CD8-positive, alpha-beta memory T cell (primary cell): ENCODE measurements at places on chromosomes 2 and 18.
A peak's percentile ranks its signal among the peaks of the same experiment; 100 is the strongest.

- DNase-seq: no peak
Measured at GRCh38 chr18:79503406-79503805, 107.7 kb downstream of the NFATC1 start.

DNA sequence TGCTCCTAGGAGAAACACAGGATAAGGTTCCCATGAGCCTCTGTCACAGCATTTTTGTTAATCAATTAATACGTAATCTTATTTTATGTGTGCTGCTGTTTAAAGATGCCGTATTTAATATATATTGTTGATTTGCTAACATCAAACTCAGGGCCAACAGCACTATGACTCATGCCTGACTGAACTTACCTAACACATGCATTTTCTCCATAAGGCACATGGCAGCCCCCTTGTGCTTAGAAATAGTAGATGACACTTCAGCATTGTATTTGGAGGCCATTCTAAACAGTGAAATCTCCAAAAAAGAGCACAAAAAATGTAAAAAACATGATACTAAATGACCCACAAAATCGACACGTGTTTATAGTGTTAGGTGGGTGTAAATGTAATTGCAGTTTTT is 314.8 kb downstream of the MYCN start:
- DNase-seq: no peak

DNA sequence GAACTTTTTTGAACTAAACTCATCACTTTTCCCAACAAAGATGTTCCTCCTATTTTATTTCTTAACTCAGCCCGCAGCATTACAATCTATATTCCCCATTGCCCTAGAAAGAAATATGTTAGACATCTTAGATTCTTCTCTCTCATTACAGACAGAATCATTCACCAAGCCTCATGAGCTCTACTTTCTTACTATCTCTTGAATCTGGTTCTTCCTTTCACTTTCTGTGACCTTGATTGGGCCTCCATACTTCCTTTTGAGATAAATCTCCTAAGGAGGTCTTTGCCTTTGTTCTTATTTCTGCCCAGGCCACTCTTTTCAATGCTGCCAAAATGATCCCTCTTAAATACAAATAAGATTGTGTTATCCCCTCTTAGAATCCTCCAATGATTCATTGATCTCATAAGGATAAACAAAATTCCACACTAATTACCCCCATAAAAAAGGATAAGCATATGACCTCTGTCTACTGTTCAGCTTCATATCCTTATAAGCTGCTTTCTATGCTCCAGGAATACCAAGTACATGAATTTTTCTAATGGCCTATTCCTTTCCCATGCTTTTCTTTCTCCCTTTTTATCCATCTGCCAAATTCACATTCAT is 400.0 kb downstream of the ARHGAP15 start:
- DNase-seq: no peak

DNA sequence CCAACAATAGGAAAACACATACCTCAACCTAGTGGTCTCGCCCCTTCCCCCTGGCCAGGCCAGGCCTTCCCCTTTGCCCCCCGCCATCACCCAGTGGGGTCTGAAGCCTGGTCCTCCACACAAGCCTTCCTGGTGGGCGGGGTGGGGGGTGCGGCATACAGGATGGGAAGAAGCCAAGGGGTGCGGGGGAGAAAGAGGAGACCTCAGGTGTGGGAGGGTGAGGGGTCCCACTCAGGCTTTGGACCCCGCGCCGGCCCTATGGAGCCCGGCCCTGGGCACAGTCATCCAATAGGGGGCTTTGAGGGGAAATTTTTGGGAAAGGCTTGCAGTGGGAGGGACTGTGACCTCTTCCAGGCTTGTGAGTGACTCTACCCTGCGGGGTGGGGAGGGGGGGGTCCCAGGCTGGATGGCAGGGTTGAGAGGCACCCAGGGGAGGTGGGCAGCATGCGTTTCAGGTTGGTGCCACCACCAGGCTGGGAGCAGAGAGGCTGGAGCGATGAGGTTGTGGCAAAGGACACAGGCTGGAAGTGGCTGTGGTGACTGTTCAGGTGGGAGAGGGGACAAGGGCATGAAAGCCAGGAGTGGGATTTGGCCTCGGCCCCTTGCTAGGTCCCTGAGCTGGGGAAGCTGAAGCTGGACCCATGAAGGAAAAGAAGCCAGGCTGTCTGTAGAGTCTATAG is 1.3 kb downstream of the SLC66A3 start:
- no peak for DNase-seq

DNA sequence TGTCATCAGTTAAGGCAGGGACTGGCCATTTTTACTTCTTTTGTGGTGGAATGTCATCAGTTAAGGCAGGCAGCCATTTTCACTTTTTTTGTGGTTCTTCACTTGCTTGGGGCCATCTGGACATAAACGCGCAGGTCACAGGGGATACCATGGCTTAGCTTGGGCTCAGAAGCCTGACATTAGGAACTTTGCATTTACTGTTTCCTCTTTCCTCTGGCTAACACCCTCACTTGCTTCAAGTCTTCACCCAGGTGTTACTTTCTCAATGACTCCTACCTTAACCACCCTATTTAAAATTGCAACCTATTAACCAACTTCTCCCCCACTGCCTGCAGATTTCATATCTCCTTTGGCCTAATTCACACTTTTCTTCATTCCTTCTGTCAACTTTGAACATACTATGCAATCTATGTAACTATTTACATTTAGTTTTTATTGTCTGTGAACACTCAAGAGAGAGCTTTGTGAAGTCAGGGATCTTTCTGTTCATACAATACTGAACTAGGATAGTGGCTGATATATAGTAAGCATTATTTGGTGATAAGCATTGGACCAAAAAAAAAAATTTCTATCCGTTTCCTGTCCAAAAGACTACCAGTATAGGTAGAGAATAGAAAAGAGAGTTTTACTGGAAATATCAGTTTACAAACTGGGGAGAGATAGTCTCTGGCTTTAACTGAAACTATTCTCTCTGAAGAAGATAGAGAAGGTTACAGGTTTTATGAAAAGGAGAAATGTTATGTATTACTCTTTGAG is 600.1 kb upstream of the ZNF804A start:
- DNase-seq: no peak

DNA sequence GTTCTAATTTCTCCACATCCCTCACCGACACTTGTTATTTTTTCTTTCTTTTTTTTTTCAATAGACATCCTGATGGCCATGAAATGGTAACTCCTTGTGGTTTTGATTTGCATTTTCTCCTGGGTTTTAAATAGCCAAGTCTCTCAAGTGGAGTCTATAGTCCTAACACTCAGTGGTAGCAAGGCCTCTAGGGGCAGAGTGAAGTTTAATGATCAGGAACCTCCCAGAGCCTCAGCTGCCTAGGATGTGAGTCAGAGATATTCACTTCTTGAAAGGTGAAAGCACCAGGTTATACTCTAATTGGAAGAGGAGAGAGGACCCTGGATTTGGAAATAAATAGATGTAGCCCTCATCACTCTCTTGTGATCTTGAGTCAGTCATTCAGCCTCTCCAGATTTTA is 62.7 kb upstream of the CAPN13 start:
- no peak for DNase-seq

DNA sequence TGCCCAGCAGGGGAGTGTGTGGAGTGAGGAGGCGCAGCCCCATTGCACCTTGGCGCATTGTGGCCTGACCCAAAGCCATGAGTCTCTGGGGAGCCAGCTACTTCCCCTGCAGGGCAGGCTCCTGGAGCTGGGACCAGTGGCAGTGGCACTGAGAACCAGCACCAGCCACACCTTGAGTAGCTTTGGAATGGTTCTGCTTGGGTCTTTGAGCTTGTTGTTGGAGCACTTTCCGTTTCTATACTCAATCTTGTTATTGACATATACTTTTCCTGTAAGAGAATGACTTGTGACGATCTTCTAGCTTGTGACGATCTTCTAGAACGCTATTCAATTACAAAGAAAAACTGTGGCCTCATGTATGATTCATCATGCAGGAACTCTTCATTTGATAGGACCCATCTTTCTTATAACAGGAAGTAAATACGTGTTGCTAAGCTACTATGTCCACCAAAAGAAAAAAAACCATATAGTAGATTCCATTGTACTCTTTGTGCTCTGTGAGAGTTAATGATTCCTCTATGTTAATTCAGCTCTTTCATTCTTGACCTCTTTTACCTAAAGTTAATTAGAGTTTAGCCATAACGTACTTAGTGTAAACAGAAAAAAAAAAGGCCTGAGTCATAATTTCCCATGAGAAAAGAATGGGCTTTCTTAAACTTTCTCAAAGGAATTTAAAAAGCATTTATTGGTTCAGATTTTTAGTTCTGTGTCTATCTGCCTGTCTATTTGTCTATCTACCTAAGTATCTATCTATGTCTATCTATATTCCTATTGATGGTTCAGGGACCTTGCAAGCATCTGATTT is 113.1 kb downstream of the GATA6 start:
- DNase-seq: peak; percentile 81

DNA sequence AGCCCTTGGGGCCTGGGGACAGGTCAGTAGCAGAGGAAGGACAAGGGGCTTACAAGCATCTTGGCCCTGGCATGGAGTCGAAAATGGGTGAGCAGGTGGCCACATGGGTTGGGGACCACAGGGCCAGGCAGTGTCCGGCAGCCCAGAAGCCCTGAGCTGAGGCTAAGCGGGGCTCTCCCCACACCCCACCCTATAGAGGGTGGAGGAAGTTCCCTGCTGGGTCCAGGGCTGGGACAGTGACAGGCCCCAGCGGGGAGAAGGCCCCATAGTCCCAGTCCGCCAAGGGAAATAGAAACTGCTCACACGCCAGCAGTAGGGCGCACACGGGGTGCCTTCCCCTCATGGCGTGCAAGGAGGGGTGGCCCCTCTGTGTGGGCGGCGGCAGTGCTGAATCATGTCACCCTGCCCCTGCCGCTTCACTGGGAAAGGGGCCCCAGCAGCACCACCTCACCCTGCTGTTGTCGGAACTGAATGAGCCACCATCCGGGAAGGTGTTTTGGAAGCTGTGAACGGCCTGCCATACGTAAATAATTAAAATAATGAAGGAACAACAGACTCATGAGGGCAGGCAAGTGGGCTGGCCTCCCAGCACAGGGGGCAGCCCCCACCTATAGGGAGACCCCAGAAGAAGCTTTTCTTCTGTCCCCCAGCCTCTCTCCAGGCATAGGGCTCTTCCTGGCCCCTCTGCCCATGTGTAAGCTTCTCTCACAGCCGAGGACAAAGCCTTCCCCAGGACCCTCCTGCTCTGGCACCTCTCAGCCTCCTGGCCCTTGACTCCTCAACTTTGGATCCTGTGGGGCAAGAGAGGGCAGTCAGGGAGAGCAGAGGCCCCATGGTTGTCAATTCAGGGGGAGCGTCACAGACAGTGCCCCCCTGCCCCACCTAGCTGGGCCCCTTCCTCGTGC is 12.7 kb upstream of the DUSP2 start:
- DNase-seq: peak; percentile 51

GRCh38 chr2:51553476-51553875 is 521.5 kb upstream of the NRXN1 start:
- DNase-seq: no peak

- no peak for DNase-seq
Measured at GRCh38 chr18:55248495-55248894, 289.2 kb upstream of the CCDC68 start.

GRCh38 chr2:241721852-241722251 is 12.6 kb upstream of the D2HGDH start:
- DNase-seq: no peak

- no peak for DNase-seq
Measured at GRCh38 chr2:157523270-157524247, 79.7 kb upstream of the CYTIP start.
